ENCODE measurements at places on chromosomes 11 and 22.

- no peak for DNase-seq
Observed at GRCh38 chr22:26122920-26123468, 46.3 kb upstream of the SEZ6L start.

GRCh38 chr11:86152006-86152862 is 83.3 kb upstream of the PICALM start:
- DNase-seq = peak; percentile 58

- DNase-seq = no peak
Observed at GRCh38 chr11:110797453-110797852, 85.2 kb upstream of the ARHGAP20 start.

- no peak for DNase-seq
Observed at GRCh38 chr11:17293311-17293710, 16.8 kb downstream of the NUCB2 start.

DNA sequence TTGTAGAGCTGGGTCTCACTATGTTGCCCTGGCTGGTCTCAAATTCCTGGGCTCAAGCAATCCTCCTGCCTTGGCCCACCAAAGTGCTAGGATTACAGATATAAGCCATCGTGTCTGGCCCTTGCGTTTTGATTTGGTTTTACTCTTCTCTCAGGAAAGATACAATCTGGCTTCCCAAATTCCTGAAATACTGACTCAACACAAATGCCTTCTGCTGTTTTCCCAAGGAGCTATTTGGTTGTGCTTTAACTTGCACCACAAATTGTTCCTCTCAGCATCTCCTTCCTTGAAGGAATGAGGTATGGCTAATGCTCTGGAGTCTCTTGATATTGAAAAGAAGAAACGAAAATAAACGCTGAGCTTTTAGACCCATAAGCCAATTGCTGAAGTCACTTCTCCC is 110.0 kb upstream of the PAX6 start:
- no peak for DNase-seq

DNA sequence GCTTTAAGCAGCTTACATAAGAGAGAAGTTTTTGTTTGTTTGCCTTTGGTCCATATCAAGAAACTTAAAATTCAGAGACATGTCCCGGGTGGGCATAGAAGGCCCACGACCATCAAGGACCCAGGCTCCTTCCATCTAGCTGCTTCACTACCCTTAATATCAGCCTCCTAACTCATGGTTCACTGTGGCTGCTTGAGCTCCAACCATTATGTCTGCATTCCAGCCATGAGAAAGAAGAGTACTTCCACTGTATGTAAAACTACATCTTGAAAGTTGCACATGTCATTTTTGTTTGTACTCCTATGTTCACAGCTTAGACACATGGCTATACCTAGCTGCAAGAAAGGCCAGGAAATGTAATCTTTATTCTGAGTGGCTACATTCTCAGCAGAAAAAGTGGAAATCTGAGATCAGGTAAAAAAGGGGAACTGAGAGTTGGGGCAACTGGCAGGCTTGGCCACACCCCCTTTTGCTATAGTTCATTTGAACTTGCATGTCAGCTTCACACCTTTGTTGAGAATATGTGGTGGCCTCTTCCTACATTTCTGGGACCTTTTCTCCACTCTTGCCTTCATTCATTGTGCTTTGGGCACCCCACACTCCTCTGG is 81.3 kb upstream of the TP53I11 start:
- no peak for DNase-seq

GRCh38 chr11:70141486-70142220 is 61.4 kb upstream of the FADD start:
- DNase-seq = no peak

DNA sequence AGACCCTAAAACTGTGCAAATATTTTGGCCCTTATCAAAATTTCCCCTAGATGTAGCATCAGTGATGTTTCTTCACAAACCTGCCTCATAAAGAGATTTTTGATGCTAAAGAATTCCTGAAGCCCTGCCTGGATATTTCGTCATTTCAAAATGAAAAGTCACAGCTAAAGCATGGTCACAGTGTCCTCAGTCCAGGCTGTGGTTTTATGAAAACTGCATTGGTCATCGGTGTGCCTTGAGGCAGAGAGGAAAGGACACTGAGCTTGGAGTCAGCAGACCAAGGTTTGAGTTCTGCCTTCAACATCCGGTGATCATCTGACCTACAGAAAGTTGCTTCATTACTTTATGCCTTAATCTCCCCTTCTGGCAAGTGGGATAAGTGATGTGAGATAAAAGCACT is 34.8 kb upstream of the ALKBH3 start:
- no peak for DNase-seq

DNA sequence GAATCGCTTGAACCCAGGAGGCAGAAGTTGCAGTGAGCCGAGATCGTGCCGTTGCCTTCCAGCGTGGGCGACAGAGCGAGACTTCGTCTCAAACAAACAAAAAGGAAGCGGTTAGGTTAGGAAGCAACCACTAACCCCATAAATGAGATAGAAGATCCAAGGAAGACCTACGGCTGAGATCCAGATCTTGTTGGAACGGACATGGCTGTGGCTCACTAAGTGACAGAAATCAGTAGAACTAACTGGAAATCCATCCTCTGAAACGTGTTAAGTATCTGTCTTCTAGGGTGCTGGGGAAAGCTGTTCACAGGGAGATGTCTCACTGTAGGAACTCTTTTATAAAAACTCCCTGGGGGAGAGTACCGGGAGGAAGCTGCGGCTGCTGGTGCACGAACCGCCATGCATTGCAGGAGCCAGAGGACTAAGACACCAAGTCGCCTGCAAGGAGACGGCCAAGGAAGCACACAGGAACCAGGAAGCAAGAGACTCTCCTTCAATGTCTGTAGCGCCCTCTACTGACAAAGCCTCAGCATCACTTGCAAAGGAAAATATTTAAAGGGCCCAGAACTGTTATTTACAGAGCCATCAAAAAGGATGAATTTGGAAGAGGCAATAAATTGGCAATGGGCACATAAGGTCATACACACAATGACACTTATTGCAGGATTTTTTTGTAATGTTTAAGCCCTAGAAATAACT is 16.9 kb upstream of the SPTY2D1 start:
- peak; percentile 36 for DNase-seq

DNA sequence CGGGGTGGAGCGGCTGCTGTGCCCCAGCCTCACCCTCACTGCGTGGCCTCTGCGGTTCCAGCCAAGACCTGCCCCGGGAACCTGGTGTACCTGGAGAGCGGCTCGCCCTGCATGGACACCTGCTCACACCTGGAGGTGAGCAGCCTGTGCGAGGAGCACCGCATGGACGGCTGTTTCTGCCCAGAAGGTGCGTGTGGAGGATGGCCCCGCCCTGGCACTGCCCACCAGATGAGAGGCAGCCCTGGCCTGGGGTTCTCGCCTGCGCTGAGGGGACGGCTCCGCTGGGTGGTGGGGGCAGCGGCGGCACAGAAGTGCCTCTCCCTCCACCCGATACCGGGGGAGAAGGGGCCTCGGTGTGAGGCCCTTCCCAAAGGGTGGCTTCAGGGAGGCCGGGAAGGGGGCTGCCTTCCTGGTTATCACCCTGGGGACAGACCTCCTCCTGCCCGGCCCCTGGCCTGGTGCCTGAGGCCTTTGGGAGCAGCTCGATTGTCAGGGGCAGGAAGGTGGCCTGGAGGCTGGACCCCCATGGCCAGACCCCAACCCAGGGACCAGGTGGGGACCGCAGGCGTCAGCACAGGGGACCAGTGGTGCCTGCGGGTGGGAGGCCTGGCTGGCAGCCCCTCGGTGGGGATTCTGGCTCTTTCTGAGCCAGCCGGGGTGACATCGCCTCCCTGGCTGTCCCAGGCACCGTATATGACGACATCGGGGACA is 7.1 kb downstream of the MUC2 start:
- DNase-seq = no peak

GRCh38 chr11:61947486-61948210 is 2.5 kb upstream of the BEST1 start:
- peak; percentile 80 for DNase-seq

DNA sequence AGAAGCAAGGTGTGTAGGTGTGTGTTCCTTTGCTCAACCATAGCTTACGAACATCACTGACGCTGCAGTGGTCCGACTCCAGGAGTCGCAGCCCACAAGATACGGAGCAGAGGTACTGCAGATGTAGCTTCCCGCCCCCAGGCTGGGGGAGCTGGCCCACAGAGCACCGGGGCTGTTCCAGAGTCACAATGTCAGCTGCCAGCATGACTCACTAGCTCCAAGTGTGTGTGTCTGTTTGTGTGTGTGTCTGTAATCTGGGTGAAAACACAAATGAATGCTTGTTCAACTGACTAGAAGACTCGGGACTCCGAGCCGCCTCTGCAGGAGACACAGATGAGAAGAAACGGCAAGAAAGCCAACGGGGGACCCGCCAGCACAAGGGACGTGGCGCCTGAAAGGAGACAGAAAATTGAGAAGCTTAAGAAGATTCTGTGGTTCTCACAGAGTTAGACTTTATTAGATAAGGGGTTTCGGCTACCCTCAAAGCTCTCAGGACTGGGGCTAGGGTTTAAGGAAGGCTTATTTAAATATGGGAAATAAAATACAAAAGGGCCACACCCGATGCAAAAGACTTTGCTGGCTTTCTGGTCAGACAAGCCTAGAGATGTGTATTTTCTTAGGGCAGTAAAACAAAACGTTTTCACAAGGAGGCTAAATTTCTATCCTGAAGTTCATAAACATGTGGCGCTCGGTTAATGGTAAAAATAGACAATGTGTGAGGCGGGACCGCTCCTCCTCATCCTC is 10.7 kb downstream of the VSIG10L2 start:
- no peak for DNase-seq

DNA sequence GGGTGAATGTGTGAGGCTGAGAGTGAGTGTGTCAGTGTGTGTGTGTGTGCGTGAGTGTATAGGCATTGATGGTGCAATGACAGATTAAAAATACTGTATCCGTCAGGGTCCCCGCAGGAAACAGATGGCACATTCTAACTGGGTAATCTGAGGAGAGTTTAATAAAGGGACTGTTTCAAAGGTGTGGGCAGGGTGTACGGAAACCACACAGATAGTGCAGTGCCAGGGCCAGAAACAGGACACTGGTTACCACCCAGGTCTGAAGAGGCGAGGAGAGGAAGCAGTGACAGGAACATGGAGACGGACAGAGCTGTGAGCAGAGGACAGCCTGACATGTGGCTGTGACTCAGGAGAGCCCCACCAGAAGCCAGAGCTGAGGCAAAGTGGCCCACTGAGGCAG is 16.5 kb downstream of the P2RX3 start:
- DNase-seq = no peak

- no peak for DNase-seq
Observed at GRCh38 chr11:70174547-70175235, 28.4 kb upstream of the FADD start.

GRCh38 chr22:24224468-24224867 is 20.4 kb downstream of the GGT5 start:
- DNase-seq = no peak

GRCh38 chr11:48077251-48077650 is 96.9 kb downstream of the PTPRJ start:
- no peak for DNase-seq

DNA sequence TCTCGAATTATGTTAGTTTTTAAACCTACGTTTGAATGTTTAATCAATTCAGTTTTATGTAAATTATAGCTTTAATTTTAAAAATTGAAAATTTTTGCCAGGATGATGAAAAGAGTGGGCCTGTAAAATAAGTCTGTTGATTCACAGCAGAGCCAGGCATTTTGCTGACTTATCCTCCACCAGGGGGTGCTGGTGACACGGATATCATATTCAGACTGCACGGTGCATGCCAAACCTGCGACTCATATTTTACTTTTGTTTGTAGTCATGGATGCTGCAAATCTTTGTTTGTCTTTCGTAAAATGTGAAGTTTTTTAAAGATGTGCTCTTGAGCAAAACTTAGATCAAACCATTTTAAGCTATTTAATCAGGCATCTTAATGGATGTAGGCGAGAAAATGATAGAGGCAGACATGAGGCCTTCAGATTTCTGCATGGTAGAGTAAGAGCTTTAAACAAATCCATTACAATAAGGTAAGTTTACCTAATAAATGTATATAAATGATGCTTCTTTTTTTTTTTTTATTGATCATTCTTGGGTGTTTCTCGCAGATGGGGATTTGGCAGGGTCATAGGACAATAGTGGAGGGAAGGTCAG is 3.6 kb upstream of the OR8B3 start:
- DNase-seq = peak; percentile 68

DNA sequence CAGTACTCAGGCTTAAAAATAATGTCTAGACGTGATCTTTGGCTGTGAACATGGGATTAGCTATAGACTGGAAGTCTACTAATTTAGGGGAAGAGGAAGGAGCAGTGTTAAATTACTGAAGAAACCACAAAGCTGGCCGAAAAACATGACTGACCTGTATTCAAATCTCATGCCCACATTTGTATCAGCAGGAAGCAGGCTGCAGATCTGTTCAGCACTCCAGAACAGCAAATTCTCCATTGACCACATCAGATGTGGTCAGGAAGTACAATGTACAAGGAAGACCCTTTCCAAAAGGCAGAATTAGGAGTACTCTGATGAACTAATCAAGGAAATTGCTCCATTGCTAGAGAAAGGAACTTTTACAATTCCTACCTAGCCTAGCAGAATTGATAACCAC is 31.7 kb downstream of the DCDC1 start:
- no peak for DNase-seq

DNA sequence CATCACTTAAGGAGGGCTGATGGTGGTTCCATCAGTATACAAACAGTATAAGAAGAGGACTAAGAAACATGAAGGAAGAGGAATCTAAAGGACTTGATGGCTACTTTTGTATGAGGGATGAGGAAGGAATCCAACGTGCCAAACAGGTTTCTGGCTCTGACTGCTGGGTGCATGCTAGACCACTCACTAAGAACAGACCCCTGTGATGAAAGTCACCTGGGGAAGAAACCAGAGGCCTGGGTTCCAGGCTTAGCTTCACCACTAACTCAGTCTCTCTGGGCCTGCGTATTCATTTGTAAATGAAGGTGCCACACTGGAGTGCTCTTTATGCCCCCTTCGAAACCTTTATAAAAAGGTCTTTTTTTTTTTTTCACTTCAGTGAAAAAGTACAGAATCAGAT is 55.1 kb downstream of the AAMDC start:
- DNase-seq = no peak

DNA sequence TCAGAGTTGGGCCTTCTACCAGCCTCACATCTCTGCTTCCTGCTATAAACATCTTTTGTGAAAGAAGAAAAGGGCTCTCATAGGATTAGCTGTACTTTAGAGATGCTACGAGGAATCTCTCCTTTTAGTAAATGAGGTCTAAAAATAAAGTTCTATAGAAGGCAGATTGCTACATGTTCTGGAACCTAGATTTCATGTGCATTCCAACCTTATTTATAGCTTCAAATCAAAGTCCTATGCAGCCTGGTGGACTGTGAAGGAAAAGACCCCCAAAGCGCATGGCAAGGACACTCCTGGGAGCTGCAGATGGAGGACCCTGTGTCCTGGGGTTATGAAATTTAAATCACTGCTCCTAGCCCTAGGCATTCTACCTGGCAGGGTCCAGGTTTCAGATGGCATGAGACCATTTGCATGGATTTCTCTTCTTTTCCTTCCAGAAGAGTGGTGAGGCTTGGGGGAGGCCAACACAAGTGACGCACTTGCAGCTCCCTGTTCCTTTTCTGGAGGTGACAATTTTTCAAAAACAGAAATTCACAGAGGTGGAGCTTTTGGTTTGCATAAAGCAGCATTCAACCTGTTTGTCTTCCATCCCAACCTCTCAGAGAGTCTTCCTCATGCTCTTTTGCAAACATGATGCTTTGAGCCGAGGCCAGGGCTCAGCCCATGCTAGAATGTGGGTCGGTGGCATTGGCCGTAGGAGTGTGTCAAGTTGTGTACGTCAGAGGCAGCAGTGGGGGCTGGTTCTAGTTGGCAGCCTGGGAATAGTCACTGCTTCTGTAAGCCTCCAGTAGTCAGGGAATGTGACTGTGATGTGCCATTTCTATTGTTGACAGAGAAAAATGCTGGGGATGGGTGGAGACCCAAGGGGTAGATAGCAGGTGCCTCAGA is 6.3 kb downstream of the CRY2 start:
- no peak for DNase-seq

Measured in Calu3 (cell line).